ENCODE measurements at places on chromosomes 11 and 22.

- no peak for DNase-seq
These were observed 106.8 kb downstream of the CCDC83 start for GRCh38 chr11:85961930-85962363.

- no peak for DNase-seq
These were observed 27.1 kb upstream of the OAF start for GRCh38 chr11:120183701-120184141.

DNA sequence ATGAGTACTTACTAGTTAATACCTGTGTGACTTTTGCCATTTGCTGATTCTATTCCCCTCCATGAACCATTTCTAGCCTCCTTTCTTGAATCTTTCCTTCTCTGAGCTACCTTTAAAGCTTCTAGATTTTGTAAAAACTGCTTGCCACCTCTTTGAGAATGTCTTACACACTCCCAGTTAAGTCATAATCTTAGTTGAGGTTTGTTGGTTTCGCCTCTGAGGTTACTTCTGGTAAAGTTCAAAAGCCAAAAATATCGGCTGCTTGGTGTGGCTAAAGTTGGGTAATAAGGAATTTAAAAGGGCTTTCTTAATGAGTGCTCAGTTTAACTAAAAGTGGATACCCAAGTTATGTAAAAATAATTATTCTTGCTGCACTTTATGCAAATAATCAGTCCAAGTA, 10.4 kb upstream of the GLYAT start:
- no peak for DNase-seq

DNA sequence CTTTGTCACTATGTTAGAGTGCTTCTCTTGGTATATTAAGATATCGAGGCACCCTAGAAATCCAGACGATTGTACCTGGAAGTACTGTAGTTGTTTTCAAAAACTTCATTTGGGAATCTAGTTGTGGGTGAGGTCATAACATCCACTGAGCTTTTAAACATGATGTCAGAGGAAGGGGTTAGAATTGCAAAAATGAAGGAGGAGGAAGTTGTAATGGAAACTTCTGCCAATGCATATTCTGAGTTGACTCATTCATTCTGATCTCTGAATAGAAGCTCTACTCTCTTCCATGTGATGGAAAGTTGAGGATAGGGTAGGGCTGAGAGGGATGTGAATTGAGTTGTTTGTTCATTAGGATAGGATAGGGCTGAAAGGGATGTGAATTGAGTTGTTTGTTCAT, 7.7 kb downstream of the CD44 start:
- no peak for DNase-seq

DNA sequence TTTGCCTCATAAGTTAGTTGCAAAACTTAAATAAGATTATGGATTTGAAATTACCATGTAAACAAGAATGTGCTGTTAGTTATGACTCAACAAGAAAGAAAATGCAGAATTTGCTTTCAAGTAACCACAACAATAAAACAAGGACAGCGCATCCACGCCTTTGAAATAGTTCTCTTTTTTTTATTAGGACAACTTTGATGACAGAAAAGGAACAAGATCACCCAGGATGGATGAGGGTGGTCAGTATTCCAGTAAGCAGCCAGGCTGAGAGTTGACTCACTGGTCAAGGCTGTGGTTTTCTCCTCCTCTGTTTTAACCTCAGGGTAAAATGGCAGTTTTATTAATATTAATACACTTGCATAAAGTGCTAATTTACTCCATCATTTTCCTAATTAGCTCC, 544.4 kb downstream of the OPCML start:
- no peak for DNase-seq

DNA sequence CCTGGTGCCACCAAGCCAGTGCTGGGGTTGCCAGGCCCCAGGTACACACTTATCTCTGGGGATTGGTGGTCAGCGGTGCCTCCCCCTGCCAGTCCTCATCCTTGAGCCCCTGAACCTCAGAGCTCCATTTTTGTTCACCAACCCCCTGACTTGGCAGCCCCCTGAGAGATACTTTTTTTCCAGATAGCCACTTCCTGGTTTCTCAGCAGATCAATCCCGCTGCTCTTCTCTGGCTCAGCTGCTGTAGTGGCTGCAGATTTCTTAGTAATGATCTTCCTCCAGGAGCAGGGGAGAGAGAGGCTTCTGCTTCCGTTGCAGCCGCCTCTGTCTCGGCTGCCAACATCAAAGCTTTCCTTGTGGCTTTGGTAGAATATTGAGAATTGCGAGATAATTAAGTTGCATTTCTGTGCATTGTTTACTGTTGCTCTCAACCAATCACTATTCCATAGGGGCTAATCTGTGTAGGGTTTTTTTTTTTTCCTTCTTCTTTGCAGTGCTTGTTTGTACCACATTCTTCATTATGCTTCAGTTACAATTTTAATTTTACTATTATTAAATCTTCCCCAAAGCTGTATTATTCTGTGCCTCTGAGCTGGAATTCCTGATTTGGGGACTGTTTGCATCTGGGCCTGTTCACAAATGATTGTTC, 92.1 kb downstream of the PKNOX2 start:
- no peak for DNase-seq

DNA sequence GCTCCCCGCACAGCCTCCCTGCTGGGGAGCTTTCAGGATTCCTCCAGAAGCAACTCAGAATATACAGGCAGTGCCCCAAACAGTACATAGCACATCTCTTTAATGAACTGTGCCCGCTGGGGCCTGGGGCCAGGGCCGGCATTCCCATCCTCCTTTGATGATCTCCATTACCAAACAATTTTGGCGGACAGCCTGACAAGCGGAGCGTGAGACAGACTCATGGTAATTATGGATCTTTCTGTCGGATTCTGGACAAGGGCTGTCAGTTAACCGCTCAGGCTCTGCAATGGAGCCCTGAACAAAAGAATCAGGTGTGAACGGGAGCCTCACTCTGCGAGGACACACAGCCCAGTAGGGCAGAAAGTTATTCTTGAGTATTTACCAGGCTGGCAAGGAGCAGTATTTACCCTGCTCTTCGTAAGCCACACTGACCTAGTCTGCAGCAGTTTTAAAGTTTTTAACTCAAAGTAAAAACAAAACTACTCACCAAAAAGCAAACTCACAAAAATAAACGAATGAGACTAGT, 174.0 kb downstream of the TBC1D22A start:
- peak; percentile 68 for DNase-seq

- DNase-seq: no peak
These were observed 32.2 kb upstream of the OAF start for GRCh38 chr11:120178561-120179056.

DNA sequence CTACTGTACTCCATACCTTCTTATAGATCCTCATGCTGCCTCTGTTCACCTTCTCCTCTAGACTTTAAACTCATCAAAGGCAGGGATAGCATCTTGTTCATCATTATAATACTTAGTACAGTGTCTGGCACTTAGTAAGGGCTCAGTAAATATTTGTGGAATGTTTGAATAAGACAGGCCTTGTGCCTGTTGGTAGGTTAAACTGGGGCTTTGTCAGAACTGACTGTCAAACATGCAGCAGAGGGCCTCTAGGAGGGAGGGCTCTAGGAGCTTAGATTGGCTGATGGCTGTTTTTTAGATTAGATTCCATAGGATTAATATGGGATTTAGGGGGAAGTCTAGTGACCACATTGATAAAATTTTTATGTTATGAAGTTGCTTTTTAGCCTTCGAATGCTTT, 70.8 kb downstream of the RNF169 start:
- no peak for DNase-seq

GRCh38 chr11:64448599-64449380, 89.8 kb downstream of the RPS6KA4 start:
- peak; percentile 83 for DNase-seq

DNA sequence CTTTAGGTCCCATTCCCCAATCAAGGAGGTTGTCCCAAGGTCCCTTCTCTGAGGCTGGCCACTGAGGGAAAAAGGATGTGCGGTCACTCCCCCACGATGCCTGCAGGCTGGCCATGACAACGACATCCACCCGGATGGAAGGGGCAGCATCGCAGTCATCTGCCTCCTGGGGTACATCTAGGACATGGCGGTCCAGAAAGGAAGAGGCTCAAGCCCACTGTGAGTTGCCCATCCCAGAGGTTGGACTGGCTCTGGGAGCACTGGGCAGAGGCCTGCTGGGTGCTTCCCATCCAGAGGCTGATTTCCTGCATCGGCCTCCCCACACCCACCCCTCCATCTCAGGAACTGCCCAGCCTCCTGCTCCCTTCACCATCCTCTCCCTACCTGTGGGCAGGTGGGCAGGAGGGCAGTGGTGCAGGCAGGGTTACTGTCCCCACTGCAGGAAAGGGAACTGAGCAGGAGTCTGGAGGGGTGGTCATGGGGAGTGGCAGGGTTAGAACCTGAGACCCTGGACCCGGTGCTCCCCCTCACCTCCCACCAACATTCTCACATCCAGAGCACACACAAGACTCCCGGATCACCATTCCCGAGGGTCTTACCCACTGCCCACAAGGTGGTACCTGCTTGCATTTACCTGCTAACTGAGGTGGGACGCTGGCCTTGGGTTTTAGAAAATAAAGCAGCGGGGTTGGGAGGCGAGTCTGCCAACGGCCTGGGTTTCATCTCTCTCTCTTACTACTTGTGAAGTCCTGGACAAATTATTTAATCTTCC, 4.4 kb downstream of the RCE1 start:
- DNase-seq: no peak

DNA sequence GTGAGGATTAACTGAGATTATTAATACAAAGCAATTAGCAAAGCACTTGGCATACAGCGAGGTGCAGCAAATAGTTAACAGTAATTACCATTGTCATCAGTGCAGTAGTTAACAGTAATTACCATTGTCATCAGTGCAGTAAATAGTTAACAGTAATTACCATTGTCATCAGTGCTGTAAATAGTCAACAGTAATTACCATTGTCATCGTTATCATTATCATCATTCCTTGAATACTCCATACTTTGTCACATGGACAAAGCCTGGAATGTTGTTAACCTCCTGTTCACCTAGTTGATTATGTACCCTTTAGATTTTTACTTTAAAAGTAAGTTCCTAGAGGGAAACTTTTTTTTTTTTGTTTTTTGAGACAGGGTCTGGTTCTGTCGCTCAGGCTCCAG, 19.5 kb upstream of the LYVE1 start:
- DNase-seq: no peak

DNA sequence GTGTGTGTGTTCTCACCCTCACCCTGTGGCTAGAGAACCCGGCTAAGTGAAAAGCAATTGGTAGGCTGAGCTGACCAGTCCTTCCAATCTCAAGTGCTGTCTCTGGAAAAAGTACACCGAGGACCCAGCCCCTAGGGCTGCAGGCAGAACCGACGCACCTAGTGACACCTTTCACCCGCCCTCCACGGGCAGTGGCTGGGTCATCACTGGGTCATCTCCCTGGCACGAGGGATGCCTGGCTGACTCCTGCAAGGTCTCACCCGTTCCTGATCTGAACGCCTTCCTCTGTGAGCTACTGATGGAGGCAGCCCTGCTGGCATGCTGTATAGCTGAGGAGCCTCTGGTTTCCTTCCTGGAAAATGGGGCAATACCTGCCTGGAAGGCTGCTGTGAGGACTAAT, 311.5 kb downstream of the NTM start:
- DNase-seq: no peak

GRCh38 chr11:65887723-65888162, 528 bp downstream of the FIBP start:
- no peak for DNase-seq

- no peak for DNase-seq
These were observed 961 bp downstream of the SUSD2 start for GRCh38 chr22:24181996-24182899.

GRCh38 chr11:79335681-79336080, 105.1 kb downstream of the TENM4 start:
- DNase-seq: no peak

- DNase-seq: peak; percentile 56
These were observed 8.5 kb downstream of the RAB6A start for GRCh38 chr11:73752216-73752867.

- no peak for DNase-seq
These were observed 2.3 kb downstream of the SIK2 start for GRCh38 chr11:111604392-111605009.

DNA sequence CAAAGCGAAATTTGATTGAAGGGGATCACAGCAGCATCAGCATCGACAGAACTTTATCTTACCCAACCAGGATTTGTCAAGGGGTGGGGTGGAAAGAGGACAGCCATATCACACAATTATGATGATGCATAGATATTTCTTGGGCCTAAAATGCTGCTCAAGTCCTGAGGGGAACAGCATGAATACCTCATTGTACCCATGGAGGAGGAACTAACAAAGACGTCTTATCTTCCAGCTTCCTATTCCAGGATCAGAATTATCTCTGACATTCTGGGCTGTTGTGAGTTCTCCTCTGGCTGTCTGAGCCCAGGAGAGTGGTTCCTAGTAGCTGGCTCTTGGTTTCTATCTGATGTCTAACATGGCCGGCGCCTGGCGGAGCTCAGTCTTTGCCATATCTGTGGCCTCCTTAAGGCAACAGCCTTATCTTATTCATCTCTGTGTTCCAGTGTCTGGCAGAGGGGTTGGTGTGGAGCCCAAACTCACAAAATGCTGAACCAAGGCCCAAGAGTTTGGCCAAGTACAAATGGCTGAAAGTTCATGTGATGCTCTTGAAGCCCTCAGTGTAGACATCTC, 68.2 kb upstream of the TIMP3 start:
- no peak for DNase-seq

GRCh38 chr11:10752061-10752460, 1.0 kb downstream of the CTR9 start:
- no peak for DNase-seq

GRCh38 chr22:40746428-40747220, 67.3 kb downstream of the MCHR1 start:
- DNase-seq: no peak

GRCh38 chr11:134402910-134403309, 9.1 kb downstream of the B3GAT1 start:
- no peak for DNase-seq

DNA sequence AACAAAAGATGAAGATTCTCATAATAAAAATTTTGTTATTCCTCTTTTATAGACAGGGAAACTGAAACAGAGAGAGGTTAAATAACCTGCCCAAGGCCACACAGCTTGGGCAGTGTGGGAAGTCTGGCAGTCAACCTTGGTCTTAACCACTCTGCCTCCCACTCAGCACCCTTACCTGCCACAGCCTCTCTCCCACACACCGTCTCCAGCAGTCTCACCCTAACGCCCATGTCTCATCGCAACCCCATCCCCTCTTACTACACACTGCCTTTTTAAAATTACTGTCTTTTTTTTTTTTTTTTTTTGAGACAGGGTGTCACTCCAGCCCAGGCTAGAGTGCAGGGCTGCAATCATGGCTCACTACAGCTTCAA, 25.0 kb downstream of the ARRB1 start:
- DNase-seq: no peak

DNA sequence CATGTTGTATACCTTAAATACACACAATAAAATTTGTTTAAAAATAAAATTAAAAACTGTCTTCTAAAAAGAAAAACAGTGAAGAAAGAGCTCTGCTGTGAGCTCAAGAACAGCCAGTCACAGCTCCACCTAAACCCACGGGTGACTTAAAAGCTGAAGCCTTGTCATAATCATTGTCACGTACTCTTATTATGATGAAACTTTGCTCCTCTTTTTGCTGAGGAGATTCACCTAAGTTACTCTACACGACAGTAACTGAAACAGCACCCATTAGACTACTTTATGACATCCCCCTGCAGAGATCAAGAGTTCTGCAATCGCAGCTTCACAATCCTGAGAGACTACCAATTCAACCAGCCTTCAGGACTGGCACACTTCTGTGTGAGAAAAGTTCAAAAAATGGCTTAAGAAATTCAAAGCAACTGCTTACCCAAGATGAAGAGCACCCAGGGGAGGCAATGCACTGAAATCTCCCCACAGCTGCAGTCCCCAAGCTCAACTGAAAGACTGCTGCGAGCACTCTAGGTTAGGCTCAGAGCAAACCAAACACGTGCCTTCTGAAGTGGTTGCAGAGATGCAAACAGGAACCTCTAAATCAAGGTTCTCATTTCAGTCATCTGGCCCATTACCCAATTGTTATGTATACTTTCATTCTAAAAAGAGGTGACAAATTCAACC, at the start of gene JAML:
TSS of gene JAML (minus strand) at position 501 of the 678 bp plus-strand sequence. CDS start 10,145 bp downstream, outside the sequence.
- DNase-seq: no peak
